Muscle of leg (tissue), 16 donors: ENCODE measurements at places on chromosomes 11 and 22. TPM values are rescaled to one million over a fixed set of nuclear protein-coding genes. Genes with fewer than 3 reads are reported as not detected.

The GUCY1A2 gene
- total RNA-seq: 14.3 TPM

The SYTL2 gene
- 65.7 TPM for total RNA-seq

The CLDN5 gene
- total RNA-seq: 50.8 TPM

The KCNQ1 gene
- total RNA-seq: 0.84 TPM

The CDC42BPG gene
- 0.35 TPM for total RNA-seq

The ART5 gene
- total RNA-seq: 3.2 TPM

The MPPED2 gene
- total RNA-seq: 7.7 TPM

The KCNJ1 gene
- 0.18 TPM for total RNA-seq

The GRIA4 gene
- 12.9 TPM for total RNA-seq

The DKK3 gene
- total RNA-seq: 61.1 TPM

The PGA4 gene
- total RNA-seq: 1.7 TPM

The EXPH5 gene
- 0.80 TPM for total RNA-seq

The EFEMP2 gene
- 73.9 TPM for total RNA-seq

The BTBD18 gene
- not detected for total RNA-seq

The GGT5 gene
- total RNA-seq: 3.4 TPM

The BCO2 gene
- total RNA-seq: 8.3 TPM

The APOL5 gene
- total RNA-seq: 1.1 TPM

The ACTN3 gene
- 81.6 TPM for total RNA-seq

The PAX6 gene
- 0.27 TPM for total RNA-seq

The XKR3 gene
- total RNA-seq: not detected

The TMPRSS6 gene
- total RNA-seq: not detected

The GAL3ST1 gene
- total RNA-seq: 3.0 TPM

The PHETA2 gene
- total RNA-seq: 25.4 TPM
